ENCODE measurements at places on chromosomes 6 and 20.

GRCh38 chr6:8679823-8680222, 244.5 kb upstream of the SLC35B3 start:
- DNase-seq = no peak

DNA sequence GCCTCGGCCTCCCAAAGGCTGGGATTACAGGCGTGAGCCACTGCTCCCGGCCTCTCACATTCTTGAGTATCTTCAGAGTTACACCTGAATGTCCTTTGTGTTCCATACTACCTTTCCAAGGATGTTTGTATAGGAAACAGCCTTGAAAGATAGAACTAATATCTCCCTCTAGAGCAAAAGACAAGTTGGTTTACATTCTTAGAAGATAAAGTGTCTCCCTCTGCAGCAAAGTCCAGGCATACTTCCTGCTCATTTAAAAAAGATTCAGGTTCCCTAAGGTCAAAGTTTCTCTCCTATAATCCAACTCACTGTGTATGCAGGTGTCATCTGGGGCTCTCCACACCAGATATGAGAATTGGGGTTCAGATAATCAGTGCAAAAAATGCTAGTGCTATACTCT, 224.4 kb downstream of the TPBG start:
- no peak for DNase-seq

- no peak for DNase-seq
Measured at GRCh38 chr6:139416146-139416545, 41.7 kb upstream of the CITED2 start.

- no peak for DNase-seq
Measured at GRCh38 chr6:30145818-30146217, 9.9 kb downstream of the TRIM40 start.

GRCh38 chr6:498795-499231, 107.3 kb downstream of the IRF4 start:
- DNase-seq = no peak

DNA sequence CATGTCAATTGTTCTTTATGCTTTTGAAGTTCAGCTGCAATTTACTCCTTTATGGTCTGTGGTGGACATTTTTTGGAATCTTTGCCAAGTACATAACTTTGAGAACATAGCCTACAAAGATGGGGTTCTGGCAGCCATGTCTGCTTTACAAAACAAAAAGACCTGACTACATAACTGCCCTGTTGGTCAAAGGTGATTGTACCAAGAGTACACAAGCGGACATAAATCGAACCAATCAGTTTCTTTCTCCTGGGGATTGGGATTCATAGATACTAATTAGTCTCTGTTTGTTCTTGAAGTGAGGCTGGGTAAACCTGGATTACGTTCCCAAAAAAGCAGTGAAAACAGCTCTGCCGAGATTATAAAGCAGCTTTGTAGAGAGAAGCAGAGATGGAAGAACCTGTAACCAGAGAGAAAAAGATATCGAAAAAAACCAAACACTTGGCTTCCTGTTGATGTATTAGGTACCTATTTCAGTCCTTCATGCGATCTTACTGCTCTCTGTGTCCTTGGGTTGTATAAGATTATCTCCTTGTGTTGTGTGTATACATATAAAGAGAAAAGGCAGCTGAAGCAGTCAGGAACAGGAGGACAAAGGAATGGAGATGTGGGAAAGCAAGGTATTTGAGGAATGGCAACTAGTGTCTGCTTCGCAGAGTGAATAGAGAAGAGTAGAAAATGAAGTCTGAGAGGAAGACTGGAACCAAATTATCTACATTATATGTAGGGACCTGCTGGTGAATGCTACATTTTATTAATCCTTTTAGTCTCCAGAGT, 2.7 kb upstream of the ZFAND3 start:
- no peak for DNase-seq

DNA sequence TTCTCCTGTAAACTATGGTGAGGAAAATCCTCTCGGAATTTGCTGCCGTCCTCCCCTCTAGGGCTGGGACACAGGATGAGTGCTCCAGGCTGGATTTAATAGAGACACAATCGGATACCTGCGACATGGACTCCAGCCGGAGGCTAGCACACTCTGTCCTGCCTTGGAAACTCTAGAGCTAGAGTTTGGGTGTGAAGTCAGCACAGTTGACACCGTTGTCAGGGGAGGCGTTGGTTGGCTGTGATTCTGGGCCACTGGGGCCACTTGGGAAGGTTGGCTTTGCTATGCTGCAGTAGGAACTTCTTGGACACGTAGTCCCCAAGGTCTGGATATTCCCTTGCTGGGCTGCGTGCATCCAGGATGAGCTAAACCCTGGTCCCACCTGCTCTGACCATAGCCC, 169.4 kb downstream of the NRN1 start:
- no peak for DNase-seq

DNA sequence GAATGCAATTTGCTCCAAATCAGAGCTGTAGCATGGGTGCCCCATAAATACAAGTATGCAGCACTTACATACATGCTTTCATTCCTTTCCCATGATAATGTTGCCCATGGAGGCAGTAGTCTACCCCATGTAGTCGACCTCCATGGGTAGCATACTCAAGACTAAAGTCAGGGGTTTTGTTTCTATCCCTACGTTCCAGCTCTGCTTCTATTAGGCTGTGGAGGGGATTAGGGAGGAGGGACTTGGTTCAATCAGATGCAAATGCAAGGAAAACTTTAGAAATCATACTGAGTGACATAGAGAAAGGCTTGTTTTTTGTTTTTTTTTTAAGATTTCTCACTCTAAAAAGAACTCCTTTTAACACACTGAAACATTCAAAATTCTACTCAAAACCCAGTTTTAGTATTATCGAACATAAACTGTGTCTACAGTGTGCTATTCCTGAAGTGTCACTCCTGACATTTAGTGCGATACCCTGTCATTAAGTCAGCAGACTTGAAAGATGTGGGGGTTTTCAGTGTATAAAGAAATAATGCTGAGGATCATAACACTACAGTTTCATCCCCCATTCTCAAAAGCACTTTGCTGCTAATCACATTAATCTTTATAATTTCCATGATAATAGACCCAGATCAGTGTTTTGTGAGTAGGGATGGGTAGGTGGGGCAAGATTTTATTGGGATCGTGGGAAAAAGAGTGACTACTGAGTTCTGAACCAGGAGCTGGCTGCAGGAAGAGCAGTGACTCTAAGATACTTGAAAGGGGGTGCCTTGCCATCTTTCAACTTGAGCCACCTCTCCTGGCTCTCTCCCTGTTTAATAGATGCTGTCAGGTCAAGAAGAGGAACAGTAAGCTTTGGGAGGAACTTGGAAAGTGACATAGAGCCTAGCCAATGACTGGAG, 40.4 kb upstream of the SCML4 start:
- no peak for DNase-seq

DNA sequence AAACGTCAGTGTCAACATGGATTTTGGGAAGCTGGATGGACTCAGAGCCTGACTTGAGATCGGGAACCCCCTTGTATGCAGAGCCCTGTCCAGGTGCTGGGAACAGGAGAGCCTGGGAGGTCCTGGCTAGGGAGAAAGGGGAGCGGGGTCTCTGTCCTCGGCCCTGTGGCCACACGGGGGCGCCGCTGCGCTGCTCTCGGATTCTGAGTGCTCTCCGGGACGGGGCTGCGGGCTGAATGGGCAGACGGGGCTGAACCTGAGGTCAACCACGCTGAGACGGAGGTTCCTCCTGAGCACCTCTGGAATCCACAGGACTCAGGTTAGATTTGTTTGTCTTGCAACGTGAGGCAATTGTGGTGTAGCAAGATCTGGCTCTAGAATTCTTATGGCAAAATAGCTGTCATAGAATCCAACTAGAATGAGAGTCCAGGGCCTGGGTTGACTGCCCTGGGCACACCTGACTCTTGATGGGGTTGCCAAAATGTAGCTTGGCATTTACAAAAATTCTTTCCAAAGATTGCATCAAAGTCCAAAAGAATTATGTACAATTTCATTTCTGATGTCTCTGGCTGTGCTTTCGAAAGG, 20.6 kb upstream of the HLA-F start:
- DNase-seq = peak; percentile 55

- DNase-seq = no peak
Measured at GRCh38 chr6:57302477-57302876, 15.0 kb upstream of the PRIM2 start.

- no peak for DNase-seq
Measured at GRCh38 chr6:1381481-1382330, 7.7 kb upstream of the FOXF2 start.

DNA sequence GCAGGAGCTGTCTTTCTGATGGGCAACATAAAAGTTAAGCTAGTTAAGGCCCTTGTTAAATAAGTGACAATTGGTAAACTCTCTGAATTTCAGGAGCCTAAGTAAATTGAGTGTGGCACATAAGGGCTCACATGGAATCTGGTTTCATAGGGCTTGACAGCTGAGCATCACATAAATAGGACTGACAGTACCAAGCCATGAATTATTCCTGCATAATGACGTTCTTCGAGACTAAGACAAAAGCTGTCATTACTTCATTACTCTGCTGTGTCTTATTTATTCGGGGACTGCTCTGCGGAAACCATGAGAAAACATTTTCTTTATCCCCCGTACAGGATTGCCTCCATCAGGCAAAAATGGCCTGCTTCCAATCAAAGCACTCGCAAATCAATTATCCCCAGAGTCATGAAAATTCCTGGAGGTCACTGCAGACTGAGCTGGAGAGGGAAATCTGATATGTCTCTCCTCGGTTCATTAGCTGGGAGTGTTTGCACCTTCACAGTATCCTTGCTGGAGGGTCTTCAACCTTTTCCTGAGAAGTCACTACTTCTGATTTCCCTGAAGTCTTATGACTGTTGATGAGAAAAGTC, 311.4 kb downstream of the CDH26 start:
- no peak for DNase-seq

- DNase-seq = no peak
Measured at GRCh38 chr6:119566546-119567260, 217.1 kb upstream of the MAN1A1 start.

DNA sequence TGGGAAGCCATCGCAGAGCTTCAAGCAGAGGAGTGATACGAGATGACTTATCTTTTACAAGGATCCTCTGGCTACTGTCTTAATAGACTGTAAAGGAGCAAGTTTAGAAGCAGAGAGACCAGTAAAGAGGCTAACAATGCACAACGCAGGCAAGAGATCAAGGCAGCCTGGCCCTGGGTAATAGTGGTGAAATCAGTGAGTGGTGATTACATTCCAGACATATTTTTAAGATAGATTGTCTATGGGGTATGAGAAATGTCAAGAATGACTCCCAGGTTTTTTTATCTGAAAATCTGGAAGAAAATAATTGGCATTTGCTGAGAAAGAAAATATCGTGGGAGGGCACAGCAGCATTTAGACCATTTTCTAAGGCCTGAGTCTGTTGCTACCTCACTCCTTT, 213.6 kb upstream of the HTR1E start:
- no peak for DNase-seq

- DNase-seq = no peak
Measured at GRCh38 chr6:124539096-124539495, 423.1 kb upstream of the RNF217 start.

DNA sequence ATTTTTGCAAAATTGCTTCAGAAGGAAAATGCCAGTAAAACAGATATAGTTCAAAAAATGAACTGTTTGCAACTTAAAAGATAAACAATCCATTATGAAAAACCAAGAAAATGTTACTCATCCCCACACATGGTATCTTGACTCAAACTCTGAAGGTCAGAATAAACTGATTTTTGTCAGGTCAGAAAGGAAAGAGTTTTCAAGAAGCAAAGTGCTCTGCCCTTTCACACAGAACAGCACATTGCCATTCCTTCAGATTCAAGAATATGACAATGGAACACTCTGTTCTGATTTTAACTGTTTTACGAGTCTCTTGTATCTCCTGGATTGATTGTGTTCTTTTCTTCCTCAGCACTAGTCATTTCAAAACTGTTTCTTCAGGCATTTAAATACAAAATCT, 33.8 kb upstream of the NT5E start:
- no peak for DNase-seq

GRCh38 chr6:15121443-15121842, 124.4 kb upstream of the JARID2 start:
- DNase-seq = no peak

DNA sequence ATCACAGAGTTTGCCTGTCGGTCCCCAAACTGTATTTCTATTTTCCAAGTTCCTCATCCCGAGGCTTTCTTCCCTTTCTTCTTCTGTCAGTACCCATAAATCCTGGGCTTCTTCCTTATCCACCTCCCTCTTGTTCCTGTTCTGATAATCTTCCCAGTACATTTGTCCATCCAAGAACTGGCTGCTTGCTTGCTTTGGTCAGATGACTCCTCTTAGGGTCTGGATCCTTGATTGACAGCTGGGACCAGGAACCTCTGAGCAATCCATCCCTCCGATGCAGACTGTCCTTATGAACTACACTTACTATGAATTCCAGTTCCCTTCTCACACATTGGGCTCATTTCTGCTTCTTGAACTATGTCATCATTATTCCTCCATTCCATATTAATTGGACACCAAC, 275.3 kb upstream of the CITED2 start:
- DNase-seq = no peak

- DNase-seq = no peak
Measured at GRCh38 chr20:58546416-58546711, 31.2 kb upstream of the APCDD1L start.

GRCh38 chr6:162068340-162068739, 659.2 kb downstream of the PRKN start:
- DNase-seq = no peak

GRCh38 chr20:13384132-13384531, 163.1 kb downstream of the ISM1 start:
- no peak for DNase-seq

- DNase-seq = no peak
Measured at GRCh38 chr6:166379800-166380199, 2.9 kb downstream of the MPC1 start.

DNA sequence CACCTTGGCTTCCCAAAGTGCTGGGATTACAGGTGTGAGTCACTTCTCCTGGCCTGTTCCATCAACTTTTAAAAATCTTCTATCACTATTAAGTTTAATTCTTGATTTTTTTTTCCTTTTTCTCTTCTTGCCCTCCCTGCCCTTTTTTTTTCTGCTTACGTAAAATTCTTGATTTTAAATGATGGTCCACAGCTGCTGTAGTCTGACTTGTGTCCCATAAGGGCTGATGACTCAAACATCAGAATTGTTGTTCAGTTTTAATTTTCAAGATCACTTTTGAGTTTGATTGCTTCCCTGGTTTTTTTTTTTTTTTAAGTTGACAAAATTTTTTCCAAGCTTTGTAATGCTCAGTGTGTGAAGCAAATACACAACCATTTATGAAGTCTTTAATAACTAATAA, 61.9 kb downstream of the CBFA2T2 start:
- no peak for DNase-seq

- no peak for DNase-seq
Measured at GRCh38 chr6:130020073-130020906, 1.9 kb downstream of the L3MBTL3 start.

- DNase-seq = no peak
Measured at GRCh38 chr6:82484001-82484400, 120.4 kb downstream of the TPBG start.
